ENCODE measurements at places on chromosomes 6 and 20.

GRCh38 chr6:39464067-39464466, 141.6 kb upstream of the KCNK16 start:
- DNase-seq = no peak

DNA sequence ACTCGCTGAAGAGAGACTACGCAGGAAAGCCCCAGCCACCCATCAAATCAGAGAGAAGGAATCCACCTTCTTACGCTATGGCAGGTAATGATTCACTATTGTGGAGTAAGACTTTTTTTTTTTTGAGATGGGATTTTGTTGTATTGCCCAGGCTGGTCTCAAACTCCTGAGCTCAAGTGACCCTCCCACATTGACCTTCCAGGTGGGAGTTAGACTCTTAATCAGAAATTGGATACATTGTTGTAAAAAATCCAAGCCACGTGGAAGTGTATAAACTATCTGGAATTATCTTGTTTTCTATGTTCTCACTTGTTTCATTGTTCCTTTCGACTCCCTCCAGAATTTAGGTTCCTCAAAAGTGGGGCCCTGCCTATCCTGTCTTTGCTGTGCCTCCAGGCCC, 6.8 kb downstream of the NQO2 start:
- no peak for DNase-seq

DNA sequence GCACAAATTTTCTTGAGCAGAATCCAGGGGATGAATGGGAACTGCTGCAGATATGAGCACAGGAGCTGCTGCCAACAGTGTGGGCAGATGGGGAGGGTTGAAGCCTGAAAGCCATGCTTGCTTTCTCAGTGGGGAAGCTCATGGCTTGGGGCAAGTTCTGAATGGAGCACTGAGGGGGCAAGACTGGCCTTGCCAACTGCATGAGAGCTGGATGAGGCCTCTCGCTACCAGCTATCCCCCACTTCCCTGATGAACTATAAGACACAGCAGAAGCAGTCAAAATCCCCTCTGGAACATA, 28.3 kb downstream of the TREM1 start:
- DNase-seq = no peak

DNA sequence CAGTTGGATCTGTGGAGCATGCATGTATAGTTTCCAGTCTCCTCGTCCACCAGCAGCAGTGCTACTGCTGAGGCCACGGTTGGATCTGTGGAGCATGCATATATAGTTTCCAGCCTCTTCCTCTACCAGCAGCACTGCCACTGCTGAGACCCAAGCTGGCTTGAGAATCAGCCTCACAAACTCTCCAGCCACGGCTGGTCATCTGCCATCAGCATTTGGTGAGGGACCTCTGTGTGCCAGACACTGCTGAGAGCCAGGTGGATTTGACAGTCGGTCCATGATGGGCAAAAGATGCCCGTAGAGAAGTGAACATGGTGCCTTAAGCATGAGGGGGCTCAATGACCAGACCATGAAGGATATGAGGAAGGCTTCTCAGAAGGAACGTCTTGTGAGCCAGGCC, 46.4 kb downstream of the SLC9A8 start:
- DNase-seq = no peak

- no peak for DNase-seq
These were observed 46.8 kb downstream of the CHMP4B start for GRCh38 chr20:33857722-33858563.

DNA sequence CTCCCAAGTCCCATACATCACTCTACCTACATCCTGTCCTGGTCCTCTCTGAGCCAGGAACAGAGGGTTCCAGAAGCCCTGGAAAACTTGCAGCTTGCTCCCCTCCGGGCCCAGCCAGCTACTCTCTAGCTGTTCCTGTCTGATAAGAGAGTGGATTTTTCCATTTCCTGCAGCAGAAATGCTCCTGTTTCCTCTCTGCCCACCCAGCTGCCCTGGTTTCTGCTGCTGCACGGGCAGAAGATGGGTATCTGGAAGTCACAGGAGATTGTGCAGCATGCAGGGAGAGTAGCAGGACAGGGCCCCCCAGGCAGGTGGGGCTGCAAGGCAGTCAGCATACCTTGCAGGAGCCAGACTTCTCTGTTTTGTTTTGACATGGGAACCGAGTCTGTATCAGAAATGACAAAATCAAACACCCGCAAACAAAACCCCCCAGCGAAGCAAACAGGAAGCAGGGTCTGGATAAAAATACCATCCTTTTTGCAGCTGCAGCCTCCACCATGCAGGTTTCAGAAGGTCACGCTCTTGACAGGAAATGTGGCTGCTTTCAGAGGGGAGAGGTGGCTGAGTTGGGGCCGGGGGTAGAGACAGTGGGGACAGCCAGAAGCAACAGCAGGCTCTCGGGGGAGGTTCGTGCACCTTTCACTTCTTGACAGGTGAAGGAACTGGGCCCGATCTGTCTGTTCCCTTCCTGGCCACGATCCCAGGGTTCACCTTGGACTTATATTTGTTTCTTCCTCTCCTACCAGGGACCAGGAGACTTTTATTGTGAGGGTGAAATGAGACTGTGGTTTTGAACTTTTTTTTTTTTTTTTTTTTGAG, 50.8 kb upstream of the FAM83D start:
- no peak for DNase-seq

DNA sequence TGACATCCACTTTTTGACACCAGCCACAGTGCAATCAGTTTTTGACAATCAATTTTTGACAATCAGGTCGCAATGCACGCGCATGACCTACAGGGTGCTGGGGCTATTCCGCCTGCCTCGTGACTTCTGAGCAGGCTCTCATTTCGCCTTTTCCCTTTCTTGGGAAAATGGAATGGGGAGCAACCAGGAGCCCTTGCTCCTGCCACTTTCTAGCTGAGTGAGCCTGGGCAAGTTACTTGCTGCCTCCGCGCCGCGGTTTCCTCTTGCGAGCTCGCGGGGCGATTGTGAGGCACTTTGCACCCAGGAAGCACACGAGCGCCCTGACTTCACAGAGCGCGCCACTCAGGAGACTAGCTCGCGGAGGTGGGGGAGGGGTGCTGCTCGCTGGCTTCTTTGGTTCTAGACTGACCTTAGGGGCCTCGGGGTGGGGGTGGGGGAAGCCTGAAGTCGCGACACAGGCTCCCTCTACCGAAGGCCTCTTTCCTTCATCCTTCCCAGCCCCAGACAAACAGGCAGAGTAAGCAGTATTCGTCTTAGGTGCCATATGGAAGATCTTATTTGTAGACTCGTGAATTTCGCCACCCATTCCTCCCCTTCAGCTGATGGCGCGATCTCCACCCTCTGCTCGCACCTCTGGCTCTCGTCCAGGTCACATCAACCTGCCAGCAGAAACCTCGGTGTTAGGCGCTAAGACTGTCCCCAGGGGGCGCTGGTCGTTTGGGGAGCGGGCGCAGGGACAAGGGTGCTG, 4.6 kb downstream of the TP53TG5 start:
- DNase-seq = peak; percentile 78

- DNase-seq = no peak
These were observed 106.6 kb downstream of the ADGRG6 start for GRCh38 chr6:142408409-142408808.

DNA sequence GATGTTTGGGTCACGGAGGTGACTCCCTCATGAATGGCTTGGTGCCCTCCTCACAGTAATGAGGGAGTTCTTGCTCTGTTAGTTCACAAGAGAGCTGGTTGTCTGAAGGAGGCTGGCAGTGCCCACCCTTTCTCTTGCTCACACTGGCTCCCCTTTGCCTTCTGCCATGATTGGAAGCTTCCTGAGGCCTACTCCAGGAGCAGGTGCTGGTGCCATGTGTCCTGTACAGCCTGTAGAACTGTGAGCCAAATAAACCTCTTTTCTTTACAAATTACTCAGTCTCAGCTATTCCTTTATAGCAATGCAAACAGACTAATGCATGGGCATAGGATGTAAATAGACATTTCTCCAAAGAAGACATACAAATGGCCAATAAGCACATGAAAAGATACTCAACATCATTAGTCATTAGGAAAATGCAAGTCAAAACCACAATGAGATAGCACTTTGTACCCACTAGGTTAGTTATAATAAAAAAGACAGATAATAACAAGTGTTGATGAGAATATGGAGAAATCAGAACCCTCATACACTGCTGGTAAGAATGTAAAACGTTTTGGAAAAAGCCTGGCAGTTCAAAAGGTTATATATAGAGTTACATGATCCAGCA, 17.7 kb downstream of the C20orf203 start:
- no peak for DNase-seq

DNA sequence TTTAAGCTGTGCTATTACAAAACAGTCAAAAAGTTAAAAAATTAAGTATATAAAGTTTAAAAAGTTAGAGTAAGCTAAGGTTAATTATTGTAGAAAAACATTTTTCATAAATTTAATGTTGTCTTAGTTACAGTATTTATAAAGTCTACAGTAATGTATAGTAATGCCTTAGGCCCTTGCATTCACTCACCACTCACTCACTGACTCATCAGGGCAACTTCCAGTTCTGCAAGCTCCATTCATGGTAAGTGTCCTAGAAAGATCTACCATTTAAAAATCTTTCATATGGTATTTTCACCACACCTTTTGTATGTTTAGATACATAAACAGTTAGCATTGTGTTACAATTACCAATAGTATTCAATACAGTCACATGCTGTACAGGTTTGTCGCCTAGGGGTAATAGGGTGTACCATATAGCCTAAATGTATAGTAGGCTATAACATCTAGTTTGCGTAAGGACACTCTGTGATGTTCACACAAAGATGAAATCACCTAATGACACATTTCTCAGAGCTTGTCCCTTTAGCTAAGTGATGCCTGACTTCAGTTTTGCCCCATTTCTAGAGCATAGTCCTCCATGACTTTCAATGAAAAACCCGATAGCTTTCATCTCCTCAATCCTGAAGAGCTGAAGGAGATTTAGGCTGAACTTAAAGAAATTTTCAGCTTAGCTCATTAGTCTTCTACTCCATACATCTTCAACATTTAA, 14.9 kb upstream of the HLA-DRA start:
- peak; percentile 44 for DNase-seq

GRCh38 chr20:48769069-48769983, 58.5 kb downstream of the PREX1 start:
- DNase-seq = no peak

GRCh38 chr20:45306431-45306982, at the start of gene RBPJL:
RBPJL (plus strand) TSS chr20:45306840; CDS start chr20:45306923, 83 bp downstream.
- DNase-seq = no peak

DNA sequence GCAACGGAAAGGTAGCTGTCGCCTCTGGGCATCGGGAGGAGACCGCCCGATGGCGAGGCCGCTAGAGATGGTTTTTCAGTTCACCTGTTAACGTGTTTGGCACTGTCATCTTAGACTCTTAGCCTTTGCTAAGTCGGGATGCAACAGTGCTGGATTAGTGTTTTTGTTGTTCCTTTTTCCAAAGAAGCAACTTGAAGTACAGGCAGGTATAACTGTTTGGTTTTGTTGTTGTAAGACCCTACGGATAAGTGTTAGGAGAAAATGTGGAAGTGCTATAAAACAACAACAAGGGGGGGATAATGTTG, 723 bp downstream of the MANEA start:
- no peak for DNase-seq

- DNase-seq = no peak
These were observed 7.6 kb downstream of the BTN1A1 start for GRCh38 chr6:26507658-26508057.

DNA sequence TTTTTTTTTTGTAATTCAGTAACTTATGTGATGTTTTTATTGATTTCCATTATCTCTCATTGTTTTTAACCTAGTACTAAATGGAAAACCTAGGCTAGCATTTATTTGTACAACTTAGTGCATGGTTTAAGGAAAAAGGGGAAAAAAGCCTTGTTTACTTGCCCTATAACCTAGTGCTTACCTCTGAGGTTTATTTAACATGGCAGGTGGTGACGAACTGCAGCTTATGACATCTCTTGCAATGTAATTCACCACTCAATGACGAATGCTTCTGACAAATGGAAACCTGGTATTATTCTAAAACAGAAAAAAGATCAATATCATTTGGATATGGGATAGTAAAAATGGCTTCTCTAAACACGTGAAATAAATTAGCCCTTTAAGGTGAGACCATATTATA, 618.6 kb upstream of the FLRT3 start:
- no peak for DNase-seq

- DNase-seq = no peak
These were observed 36.8 kb downstream of the PLCB1 start for GRCh38 chr20:8168785-8169288.

- peak; percentile 90 for DNase-seq
These were observed 222.6 kb upstream of the MARCKS start for GRCh38 chr6:113634352-113635163.

DNA sequence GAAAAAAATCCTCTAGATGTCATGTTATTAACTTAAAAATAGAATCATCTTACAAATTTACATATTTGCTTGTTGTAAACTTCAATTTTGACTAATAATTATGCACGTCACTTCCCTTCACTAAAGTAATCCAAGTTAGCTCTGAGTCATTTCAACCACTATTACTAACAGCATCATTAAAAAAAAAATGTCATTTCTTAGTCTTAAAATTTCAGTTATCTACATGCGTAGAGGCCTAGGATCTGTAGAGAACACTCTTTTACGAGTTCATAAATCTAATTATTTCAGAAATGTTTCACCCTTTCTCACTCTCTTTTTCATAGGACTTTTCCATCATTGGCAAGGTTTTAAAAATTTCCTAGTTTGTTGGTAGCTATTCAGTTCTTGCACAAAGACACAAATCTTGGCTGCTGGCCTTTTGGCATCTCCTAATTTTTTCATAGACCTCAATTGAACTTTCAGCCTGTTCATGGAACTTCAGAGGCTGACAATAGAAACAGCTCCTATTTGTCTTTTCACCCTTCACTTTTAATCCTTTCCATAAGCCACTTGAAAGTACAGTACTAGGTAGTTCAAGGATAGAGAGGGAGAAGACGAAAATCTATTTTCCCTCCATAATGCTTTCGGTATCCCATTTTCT, 61.5 kb downstream of the OGFRL1 start:
- peak; percentile 66 for DNase-seq

- no peak for DNase-seq
These were observed 7.1 kb downstream of the SGK1 start for GRCh38 chr6:134310817-134311216.

DNA sequence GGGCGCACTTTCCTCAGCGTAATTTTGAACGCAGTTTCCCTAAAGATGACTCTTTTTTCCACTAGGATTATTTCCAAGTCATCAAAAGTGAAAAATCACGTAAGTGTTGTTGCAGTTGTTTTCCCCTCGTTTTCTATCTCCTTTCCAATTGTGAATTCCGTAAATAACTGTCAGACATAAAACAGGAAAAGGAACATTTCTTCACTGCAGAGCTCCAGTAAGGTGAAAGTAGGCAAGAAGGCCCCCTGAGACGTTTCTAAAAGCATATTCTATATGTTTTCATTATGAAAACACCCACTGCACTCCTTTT, 17.8 kb downstream of the HIVEP2 start:
- DNase-seq = no peak

- DNase-seq = no peak
These were observed 409.9 kb downstream of the LAMA2 start for GRCh38 chr6:129292836-129293235.

- no peak for DNase-seq
These were observed 2.0 kb downstream of the ZBP1 start for GRCh38 chr20:57618091-57618763.

- DNase-seq = no peak
These were observed 542.0 kb upstream of the RNF217 start for GRCh38 chr6:124420116-124420840.

Measured in fibroblast of skin of right biceps (primary cell).